ENCODE measurements at places on chromosomes 12 and 14. TPM values are rescaled to one million over a fixed set of nuclear protein-coding genes. Genes with fewer than 3 reads are reported as not detected.

DNA sequence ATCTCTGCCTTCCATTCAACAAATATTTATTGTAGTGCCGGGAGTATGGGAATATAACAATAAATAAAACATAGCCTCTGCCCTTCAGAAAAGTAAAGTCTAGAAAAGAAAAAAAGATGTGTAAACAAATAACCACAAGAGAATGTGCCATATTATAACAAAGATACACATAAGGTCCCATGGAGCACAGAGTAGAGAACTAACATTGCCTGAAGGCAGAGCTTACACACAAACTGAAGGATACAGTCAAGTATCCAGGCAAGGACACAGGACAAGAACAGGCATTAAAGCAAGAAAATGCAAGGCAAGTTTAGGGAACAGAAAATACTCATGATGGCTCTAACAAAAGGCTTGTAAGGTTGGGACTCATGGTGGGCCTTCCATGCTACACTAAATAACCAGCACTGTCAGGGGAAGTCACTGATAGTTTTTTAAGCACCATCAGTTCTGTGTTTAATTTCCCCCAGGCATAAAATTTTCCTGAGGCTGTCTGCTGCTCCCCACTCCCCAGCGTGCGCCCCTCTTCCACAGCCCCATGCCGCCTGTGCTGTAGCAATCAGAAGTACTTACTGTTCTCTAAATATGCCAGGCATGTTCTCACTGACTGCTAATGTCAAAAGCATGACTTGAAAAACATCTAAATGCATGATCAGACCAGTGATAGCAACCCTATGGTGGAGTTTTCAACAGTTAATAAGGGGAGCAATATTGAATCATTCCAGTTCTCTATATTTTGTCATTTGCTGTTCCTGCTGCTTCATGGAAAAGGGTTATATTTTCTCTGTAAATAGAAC is 77.8 kb downstream of the ANKS1B start:
- DNase-seq = no peak

DNA sequence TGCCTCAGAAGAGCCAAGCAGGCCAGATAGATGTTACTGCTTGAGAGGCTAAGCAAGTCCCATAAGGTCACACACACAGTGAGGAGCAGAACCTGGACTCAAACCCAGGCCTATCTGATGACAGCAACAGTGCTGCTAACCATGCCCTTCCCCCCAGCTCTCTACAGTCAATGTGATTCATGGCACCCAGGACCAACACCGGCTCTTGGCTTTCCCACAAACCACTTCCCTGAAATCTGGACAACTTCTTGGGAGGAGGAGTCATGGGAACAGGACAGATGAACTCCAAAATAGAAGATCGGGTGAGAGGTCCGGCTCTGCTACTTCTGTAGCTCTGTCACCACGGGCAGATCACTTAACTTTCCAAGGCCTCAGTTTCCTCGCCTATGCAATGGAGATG is 716 bp upstream of the PTGDR start:
- DNase-seq = no peak

DNA sequence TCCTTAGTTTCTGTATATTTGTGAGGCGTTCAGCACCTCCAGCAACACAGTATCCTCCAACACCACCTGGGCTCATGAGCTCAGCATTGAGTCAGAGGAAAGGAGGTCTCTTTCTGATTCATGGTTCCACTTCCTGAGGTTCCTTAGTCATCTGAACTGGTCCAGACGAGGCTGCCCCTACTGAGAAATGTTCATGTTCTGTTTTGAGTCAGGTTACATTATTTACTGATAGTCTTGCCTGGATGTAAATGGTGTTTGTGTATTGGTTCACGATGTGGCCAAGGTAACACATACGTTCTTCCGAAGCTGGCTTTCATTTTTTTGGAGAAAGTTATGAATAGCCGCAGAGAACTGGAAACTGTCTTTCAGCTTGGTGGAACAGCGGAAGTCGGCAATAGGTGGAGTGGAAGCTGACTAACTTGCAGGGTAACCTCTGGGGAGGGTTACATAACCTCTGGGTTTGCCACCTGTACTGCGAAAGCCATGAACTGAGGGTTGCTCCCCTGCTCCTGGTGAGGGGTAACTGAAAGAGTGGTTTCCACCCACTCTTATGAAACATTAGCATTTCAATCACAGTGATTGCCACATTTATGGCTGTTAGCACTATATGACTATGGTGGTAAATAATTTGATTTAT is 42.2 kb upstream of the MANSC4 start:
- DNase-seq = no peak

- DNase-seq = no peak
These were observed at the start of gene INHBE for GRCh38 chr12:57454566-57455373. TSS of gene INHBE (plus strand) at chr12:57455307. CDS start at chr12:57455537, 230 bp downstream.

DNA sequence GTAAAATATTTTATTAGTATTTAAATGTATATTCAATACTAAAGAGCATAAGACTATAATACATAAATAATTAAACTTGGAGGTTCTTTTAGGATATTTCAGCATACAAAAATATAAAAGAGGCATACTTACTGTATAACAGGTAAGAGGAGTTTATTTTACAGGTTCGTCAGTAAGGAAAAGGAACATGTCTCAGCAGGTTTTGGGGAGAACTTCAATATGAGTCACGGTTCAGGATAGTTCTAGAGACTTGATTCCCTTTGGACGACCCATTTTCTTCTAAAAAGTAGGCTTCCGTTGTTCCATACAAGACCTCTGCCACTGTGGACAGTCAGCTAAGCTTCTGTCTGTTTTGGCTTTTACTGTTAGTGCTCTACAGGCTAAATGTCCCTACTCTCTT is 181.1 kb downstream of the ALX1 start:
- no peak for DNase-seq

STAC3 gene
- total RNA-seq = 12.0 TPM

AICDA gene
- total RNA-seq = not detected

RPS6KA5 gene
- total RNA-seq = 9.4 TPM

All from testis (tissue), 5 donors.